ENCODE measurements at places on chromosomes 3 and 15. TPM values are rescaled to one million over a fixed set of nuclear protein-coding genes. Genes with fewer than 3 reads are reported as not detected.

GHSR gene
- 0.31 TPM for total RNA-seq

CCRL2 gene
- 0.31 TPM for total RNA-seq

GPR176 gene
- 34.1 TPM for total RNA-seq

HSPBAP1 gene
- 10.6 TPM for total RNA-seq

CNTN4 gene
- total RNA-seq = 19.6 TPM

STAB1 gene
- total RNA-seq = 71.9 TPM

GRCh38 chr15:50051811-50052419, 67.1 kb downstream of the ATP8B4 start:
- DNase-seq = peak; percentile 78

GRCh38 chr3:119011528-119011927, 23.1 kb downstream of the IGSF11 start:
- DNase-seq = no peak

DNA sequence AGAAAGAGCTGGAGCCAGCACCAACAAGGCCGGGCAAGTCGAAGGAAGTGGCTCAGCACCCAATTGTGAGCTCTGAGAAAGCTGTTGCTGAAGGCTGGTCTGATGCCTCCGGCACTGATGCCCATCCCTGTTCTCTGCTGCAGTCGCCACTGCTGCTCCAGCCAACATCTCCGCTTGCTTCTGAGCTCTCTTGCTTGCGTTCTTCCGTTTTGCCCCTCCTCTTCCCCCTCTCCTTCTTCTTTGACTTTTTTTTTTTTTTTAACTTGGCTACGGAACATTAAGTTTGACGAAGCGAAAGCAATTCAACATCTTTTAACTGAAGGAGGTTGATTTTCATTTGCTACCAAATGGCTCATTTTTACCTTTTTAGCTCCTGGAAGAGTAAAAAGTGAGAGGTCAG, 442.9 kb downstream of the MCTP2 start:
- peak; percentile 51 for DNase-seq

- DNase-seq = no peak
Measured at GRCh38 chr3:34212656-34213055, 414.2 kb downstream of the PDCD6IP start.

- DNase-seq = no peak
Measured at GRCh38 chr3:47422743-47423142, 41.9 kb downstream of the PTPN23 start.

DNA sequence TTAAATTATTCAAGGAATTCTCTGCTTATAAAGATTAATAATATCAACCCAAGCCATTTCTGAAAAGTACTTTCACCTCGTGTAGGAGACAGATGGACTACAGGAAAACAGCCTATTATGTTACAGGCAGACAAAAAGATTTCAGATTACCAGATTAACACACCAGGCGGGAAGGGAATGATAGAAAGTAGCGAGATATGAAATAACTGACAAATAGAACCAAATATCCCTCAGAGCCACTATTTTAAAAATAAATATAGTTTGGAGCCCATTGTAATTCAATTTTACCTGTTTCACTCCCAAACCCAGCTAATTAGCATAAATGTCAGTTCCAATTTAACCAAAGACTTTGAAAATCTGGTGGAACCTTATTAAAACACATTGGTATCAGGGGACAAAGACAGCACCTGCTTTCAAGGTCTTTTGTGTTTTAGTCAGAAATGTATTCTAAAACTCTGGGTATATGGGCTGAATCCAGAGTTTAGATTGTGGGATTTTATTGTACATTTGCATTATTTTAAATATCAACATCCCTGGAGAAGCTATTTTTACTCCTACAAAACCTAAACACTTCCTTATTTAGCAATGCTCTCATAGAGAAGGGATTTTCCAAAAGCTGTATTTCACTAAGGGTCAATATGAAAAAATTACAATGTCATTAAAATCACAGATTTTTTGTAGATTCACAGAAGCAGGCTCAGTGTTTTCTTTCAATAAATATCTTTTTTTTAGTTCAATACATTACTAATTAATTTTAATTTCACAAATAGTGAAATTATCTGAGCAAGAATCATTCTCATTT, 138.4 kb downstream of the TNIK start:
- DNase-seq = no peak

- no peak for DNase-seq
Measured at GRCh38 chr3:89682556-89682955, 575.1 kb downstream of the EPHA3 start.

GRCh38 chr3:101836652-101837598, 12.4 kb upstream of the NFKBIZ start:
- DNase-seq = no peak

- no peak for DNase-seq
Measured at GRCh38 chr3:26703519-26703918, 80.9 kb downstream of the LRRC3B start.

DNA sequence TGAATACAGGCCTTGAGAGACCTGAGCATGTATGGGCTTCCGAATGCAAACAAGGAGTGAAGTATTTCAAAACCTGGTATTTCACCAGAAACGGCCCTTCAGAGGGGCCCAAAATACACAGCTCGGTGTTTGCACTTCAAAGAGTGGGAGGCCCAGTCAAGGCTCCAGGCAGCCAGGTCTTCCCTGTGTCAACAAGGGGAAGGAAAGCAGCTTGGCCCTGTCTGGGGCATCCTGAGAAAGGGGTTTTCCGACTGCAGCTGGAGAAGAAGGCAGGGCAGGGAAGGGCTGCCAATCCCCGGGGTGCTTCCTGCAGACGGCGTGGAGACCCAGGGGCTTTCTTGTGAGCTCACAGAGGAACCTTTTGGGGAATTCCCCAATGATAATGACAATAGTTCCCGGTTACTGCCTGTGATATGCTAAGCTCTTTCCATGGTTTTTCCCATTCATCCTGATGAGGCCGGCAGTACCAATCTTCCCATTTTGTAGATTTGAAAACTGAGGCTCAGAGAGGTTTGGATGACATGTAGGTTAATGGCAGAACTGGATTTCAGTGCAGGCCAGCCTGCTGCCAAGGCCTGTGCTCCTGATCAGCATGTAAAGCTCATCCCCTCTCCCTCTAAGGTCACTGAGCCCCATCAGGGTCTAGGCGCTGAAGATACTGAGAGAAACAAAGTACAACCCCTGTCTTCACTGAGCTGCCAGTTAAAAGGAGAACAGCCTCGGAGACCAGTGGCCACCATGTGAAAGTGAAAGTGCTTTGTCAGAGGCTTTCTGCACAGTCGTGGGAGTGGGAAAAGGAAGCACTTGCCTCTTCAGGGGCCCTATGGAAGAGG, 43.0 kb upstream of the TLE3 start:
- no peak for DNase-seq

DNA sequence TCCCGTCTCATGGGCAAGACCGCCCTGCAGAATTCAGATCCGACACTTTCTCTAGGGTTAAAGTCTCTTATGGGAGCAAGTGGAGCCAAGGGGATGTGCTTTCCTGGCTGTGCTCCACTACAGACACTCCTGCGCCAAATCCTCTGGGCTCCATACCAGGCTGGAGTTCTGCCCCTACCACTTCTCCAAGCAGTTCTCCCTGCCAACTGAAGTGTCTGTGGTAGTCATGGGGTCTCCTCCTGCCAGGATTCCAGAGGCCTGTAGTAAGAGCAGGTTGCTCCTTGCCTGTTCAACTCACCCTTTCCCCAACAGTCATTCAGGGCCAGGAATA, 403.2 kb downstream of the GRM7 start:
- no peak for DNase-seq

DNA sequence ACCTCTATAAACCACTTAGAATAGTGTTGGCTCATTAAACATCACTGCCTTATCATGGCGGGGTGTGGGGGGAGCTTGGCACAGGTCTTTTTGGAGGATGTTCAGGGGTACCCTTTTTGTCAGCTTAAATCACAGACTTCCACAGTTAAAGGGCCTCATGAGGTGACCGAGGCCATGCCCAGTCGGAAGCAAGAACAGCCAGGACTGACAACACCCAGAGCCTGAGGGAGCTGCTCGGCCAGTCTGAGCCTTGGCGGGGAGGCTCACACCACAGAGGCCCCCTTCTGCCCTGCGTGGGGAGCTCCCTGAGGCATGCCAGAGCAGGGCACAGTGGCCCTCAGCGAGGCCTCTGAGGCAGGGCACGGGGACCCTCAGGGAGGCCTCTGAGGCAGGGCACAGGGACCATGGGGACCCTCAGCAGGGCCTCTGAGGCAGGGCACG, 49.5 kb downstream of the UMPS start:
- no peak for DNase-seq
